ENCODE measurements at places on chromosomes 6 and 20. TPM values are rescaled to one million over a fixed set of nuclear protein-coding genes. Genes with fewer than 3 reads are reported as not detected.

DNA sequence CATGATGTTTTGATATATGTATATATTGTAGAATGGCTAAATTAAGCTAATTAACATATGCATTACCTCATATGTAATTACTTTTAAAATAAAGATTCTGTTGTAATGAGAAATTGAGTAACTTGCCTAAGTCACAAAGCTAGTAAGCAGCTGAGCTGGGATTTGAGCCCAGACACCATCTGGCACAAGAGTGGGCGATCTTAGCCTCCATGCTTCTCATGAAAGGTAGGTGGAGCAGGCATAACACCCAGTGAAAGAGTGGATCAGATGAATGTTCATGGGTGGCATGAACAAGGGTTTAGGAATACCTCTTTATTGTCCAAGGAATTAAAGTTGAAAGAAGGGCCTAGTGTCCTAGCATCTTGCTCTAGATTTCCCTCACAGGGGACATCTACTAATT lies 365.4 kb downstream of the TFAP2B start:
- DNase-seq, result no peak

- no peak for DNase-seq
Observed at GRCh38 chr6:604579-604978, 52.3 kb downstream of the HUS1B start.

DNA sequence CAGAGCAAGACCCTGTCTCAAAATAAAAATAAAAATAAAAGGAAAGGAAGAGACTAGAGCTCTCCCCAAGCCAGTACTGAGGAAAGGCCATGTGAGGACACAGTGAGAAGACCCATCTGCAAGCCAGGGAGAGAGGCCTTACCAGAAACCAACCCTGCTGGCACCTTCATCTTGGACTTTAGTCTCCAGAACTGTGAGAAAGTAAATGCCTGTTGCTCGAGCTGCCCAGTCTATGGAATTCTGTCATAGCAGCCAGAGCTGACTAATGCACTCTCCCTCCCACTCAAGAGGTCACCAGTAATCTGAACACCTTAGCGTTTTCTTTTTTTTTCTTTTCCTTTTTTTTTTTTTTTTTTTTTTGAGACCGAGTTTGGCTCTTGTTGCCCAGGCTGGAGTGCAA lies 7.3 kb upstream of the PRPH2 start:
- DNase-seq, result no peak

DNA sequence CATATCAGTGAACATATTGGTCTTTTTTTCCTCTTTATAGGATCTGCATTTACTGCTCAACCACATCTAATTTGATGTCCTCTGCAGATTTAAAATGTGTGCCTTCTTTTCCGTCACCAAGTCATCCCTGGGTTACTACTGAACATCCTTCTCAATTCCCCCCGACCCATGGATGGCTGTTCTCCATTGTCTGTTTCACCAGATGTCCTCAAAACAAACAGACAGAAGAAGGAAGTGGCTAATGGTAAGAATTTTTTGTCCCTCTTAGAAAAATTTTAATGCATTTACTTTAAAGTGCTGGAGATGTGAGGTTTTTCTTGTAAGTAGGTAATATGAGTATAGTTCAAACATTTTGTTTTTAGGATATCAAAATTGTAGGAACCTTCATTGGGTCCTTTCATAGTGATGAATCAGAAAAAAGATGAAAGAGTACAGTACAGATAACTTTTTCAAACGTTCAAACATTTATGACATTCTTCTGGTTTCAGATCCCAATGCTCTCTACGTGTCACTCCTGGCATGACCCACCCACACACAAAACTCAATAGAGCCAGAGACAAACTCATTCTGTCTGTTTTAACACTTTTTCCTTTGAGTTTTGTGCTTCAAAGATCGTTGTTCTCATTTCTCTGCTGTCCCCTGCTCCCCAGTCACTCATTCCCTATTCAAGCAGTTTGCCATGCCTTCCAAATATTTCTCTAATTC lies 276.4 kb downstream of the PRL start:
- DNase-seq, result no peak

GRCh38 chr6:135148889-135149288 lies 32.2 kb upstream of the MYB start:
- no peak for DNase-seq

Gene CLPSL2
- polyA plus RNA-seq, result not detected

DNA sequence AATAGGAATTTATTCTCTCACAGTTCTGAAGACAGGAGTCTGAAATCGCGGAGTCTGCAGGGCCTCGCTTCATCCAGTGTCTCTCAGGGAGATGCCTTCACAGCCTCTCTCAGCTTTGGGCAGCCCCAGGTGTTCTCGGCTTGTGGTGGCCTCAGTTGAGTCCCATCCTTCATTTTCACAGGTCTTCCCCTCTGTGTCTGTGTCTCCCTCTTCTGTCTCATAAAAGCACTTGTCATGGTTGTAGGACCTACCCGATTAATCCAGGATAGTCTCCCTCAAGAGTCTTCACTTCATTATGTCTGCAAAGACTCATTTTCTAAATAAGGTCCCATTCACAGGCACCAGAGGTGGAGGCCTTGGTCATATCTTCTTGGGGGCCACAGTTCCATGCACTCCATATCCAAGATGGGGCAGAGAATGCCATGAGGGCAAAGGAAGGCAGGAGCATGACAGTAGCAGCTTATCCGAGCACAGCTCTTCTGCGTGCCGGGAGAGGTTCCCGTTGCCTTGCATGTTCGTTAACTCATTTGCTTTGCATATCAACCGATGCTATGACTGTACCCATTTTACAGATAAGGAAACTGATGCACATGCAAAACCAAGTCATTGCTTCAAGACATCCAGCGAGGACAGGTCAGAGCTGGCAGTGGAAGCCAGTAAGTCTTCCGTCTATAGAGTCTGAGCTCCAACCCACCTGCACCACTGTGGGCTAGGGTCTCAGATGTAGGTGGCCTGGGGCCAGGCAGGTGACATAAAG lies 363.8 kb upstream of the SULF2 start:
- DNase-seq, result no peak

Gene SSTR4
- not detected for polyA plus RNA-seq

- no peak for DNase-seq
Observed at GRCh38 chr6:111663692-111664564, 58.2 kb upstream of the TRAF3IP2 start.

GRCh38 chr6:158567871-158568401 lies 8.0 kb downstream of the TMEM181 start:
- DNase-seq, result no peak

GRCh38 chr6:11952316-11952715 lies 59.8 kb upstream of the HIVEP1 start:
- DNase-seq, result no peak

DNA sequence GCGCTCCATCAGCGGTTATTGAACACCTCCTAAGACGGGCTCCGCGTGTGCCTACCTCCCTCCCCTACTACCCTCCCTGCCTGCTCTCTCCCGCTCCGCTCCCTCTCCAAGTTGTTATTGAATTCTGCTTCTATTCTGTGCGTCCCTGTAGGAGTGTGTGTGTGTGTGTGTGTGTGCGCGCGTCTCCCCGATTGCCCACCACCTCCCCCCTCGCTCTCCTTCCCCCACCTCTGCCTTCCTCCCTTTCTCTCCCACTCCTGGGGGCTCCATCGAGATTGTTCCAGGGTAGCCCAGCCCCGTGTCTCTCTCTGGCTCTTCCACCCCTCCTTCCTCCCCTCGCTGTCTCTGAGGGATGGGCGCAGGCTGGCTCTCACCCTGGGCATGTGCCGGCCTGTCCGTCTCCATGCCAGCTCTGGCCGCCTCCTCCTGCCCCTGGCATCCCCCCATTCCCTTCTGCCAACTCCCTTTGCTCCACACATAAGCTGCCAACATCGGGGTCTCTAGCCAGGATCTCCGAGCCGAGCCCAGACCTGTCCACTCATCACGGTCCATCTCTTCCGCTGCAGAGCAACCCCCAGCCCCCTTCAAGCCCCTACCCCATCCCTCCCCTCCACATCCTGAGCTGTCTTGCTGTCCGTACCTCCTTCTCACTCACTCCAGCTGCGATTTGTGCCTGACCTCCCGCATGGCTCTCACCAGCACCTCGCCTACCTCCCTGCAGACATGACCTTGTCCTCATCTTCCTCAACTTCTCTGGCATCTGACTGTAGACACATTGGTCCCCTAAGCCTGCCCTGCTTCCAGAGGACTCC lies 68.5 kb downstream of the SRC start:
- DNase-seq, result no peak

DNA sequence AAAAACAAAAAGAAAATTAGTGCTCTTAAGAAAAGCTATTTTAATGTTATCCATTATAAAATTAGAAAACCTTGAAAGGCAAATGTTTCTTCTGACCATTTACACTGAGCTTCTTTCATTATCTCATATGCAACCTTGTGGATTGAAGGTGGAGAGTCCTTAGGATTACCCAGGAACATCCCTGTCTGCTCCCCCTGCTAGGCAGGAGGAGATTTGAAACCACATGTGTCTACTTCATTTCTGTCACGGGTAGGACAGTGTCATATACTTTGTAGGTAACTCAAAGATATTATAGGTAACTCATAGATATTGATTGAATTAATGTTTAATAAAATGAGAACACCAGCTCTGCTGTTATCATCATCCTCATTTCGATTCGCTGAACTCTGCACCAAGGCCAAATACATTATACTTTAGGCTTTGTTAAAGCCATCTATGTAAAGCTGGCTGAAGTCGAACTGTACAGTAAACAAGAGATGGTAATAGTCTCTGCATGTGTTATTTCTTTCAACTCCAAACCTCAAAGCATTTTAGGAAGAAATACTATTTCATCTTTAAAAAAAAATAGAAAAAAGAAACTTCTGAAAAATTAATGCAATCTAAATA lies 49.5 kb downstream of the HDAC2 start:
- DNase-seq, result no peak

Gene RAET1G
- polyA plus RNA-seq, result 24.4 TPM

DNA sequence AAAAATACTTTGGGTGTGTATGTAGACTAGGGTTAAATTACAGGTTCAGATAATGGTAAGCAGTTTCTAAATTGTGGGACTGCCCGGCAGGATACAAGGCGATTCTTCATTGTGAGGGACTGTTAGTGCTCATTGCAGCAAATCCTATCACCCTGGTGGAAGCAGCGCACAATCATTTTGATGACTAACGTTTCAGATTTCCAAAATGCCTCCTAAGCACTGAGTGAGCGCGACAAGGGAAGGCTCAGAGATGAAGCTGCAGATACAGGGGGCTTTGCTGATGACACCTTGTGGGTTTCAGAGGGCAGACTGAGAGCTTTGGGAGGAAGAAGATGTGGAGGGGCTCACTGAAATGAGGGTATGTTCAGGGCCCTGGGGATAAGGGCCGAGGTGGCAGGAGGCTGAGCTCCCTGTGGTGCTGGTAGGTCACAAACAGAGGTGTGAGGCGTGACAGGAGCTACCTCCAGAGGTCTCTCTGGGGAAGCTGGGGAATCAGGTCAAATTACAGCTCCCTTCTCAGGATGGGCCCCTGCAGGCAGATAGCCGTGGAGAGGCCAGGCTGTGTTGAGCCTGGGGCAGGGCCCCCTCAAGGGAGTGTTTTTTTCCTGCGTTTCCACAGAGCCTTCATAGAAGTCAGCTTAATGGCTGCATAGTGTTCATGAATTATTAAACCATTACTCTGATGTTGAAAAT lies 84.5 kb upstream of the FYN start:
- DNase-seq, result no peak
